Activated T-helper 9 cell treated with anti-CD3 and anti-CD28 coated beads, Interleukin-2, amount 50 U/mL, for 16 hours (primary cell): ENCODE measurements at places on chromosomes 4 and X.
A peak's percentile ranks its signal among the peaks of the same experiment; 100 is the strongest.

DNA sequence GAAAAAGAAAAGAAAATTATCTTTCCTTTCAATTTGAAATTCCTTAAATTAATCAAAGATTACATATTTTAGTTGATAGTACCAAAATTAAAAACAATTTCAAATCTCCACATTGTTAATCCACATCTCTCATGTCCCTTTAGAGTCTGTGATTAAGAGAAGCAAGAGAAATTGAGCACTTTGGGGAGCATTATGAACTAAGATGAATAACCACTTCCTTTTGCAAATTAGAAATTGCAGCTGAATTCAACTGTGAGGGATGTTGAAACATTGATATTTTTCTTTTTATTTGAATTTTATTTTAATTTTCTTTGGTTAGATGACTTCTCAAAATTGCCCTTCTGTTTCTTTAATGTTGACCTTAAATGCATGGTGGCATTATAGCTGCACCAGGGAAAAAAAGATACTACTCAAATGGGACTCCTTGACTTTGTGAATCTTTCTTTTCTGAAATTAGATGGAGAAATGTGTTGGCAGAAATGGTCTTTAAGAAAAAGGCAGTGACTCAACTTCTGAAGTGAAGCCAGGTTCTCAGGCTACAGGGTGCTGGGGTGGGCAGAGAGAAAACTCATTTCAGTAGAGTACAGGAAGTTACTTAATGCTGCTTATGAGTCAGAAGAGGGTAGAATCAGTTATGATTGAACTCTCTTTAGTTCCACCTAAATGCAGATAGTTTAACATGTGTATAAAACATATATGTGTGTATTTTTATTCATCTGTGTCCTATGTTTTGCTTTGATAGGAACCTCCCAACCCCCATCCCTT is 92.0 kb upstream of the TNIP3 start:
- peak; percentile 16 for DNase-seq

- no peak for DNase-seq
Observed at GRCh38 chrX:38462257-38462656, 99.1 kb upstream of the TSPAN7 start.

DNA sequence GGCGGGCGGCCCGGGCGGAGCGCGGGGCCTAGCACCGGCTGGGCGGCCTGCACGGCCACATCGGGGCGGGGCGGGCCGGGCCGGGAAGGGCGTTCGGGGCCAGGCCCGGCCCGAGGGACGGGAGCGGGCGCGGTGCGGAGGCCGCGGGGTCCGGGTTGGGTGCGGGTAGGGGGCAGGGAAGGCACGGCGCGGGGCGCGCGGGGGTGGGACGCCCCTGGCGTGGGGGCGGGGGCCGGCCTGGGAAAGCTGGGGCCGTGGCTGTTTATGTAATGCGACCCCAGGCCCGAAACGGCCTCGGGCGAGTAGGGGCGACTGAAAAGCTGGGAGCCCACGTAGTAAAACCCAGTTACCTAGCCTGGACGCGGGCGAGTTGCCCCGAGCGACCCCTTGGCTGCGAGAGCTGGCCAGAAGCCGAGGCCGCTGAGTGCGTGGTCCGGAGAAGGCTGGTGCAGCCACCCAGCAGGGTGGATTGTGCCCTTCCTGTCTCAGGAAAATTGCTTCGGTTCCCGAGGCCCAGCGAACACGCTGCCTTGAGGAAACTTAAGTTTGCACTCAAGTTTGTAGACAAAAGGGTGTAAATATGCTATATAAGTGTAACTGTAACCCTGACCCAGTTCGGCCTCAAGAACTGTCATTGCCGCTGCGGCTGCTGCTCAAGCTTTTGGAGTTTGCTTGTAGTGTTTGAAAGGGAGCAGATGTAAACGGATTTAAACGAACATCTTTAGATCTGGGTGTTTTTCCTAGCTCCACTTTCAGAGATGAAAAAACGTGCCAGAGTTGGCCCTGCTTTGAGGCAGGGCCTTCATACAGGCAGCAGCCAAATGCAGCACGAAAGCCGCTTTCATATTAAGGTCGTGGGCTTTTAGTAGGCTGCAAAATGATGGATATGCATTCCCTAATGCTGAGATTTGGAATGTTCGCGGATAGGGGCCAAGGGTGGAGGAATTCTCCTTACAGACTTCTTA is 674 bp downstream of the SEC24B start:
- DNase-seq: peak; percentile 17

DNA sequence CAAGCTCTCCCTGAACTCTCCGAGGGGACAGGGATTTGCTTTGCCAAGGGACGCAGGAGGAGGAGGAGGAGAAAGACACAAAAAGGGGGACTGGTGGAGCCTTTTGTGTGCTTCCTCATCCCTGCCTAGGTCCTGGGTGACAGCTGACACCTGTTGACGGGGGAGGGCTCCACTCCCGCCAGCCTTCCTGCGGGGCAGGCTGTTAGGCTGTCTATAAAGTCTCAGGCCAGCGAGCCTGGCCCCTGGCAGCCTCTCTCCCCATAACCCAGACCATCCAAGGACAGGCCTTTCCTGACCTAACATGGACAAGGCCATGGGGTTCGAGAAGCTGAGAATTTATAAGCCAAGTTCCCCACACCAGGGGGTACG is 832 bp upstream of the EVC2 start:
- no peak for DNase-seq

DNA sequence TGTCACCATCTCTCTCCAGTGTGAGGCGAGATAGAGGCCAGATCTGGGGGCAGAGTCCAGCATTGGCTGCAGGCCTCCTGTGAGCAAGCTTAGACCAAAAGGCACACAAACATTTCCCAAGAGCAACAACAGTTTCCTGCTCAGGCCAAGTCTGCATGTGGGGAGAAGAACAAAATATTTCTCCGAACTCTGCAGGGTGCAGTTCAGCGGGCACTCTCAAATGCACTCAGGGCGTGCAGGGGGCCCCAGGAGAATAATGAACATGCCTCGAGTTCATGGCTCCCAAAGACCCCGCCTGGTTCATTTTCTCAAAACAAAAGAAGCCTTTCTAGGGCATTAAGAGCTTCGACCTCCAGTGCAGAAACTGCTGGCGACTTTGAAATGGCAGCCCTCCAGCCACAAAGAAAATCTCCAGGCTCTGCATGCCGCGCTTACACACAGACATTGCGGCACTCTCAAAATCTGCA is 57.8 kb upstream of the HELT start:
- DNase-seq: no peak
